ENCODE measurements at places on chromosomes 5 and 9.

- no peak for DNase-seq
Observed at GRCh38 chr5:54301220-54301619, 9.2 kb downstream of the ARL15 start.

DNA sequence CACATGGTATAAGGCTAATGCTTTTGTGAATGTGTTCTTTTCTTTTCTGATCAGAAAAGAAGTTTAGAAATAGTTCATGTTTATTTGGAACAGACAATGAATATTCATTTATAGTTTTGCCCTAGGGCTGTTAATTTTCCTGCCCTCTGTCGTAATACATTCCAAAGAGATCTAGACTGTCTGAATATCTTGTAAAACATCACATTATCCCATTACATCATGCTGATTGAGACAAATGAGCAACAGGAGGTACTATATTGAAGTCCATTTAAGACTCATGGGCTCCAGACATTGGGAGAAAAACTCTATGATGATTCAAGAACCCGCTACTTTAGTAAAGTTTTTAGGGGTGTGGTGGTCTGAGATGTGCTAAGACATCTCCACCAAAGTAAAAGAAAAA lies 121.2 kb upstream of the MAP1B start:
- no peak for DNase-seq

GRCh38 chr9:20948703-20949102 lies 82.7 kb downstream of the HACD4 start:
- DNase-seq, result no peak

GRCh38 chr9:129245276-129245675 lies 67.2 kb upstream of the IER5L start:
- DNase-seq, result no peak

DNA sequence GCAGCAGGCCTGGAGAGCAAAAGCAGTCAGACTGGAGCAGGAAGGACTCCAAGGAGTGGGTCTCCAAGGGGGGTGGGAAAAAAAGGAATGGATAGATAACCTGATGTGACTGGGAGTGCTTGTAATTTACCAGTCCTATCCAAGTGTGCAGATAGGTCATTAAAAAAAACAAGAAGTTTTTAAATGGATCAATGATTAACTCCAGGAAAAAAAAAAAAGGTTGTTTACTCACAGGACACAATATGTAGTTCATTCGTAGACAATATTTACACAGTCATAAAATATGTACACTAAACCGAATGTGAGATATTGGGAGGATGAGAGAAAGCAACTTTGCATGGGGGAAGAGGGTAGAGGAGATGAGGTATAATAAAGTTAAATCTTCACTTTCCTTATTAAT lies 20.4 kb downstream of the ZBTB5 start:
- no peak for DNase-seq

DNA sequence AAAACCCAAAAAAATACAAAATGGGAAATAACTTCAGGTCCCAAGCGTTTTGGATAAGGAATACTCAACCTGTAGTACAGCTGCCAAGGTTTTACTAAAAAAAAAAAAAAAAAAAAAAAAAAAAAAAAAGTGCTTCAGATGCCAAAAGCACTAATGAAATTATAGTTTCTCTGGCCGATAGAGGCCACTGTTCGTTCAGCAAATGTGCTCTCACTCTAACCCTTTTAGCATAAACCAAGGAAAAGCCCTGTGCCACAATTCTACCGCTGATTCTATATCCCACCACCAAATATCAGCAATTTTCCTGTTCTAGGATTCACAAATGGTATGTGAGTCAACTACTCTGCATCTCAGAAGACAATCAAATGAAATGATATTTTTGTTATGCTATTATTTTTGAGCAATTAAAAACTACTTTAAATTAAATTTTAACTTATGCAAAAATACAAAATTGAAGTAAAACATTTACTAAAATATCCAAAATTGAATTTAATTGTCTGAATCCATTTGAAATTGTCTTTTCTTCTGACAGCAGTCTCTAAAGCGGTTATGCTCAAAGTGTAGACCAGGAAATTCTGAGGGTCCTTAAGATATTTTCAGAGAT lies 79.8 kb downstream of the RICTOR start:
- peak; percentile 19 for DNase-seq

- DNase-seq, result no peak
Observed at GRCh38 chr5:141869514-141869913, 8.7 kb downstream of the PCDH1 start.

GRCh38 chr5:38831117-38831516 lies 14.7 kb upstream of the OSMR start:
- no peak for DNase-seq

- DNase-seq, result no peak
Observed at GRCh38 chr5:108060340-108060739, 321.6 kb downstream of the FBXL17 start.

DNA sequence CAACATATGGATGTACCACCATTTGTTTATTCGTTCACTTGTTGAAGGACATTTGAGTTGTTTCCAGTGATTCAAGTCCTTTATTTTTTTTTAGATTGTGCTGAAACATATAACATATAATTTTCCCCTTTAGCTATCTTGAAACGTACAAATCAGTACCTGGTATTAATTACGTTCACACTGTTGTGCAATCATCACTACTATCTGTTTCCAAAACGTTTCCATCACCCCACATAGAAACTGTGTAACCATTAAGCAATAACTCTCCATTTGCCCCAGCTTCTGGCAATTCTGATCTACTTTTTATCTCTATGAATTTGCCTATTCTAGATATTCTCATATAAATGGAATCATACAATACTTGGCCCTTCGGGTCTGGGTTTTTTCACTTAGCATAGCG lies 116.0 kb downstream of the FGF1 start:
- DNase-seq, result no peak

- DNase-seq, result no peak
Observed at GRCh38 chr5:120509053-120509452, 45.0 kb downstream of the PRR16 start.

All from activated CD8-positive, alpha-beta memory T cell treated with anti-CD3 and anti-CD28 coated beads, Interleukin-2, amount 50 U/mL, for 4 hours (primary cell).